ENCODE measurements at places on chromosomes 4 and X.

- DNase-seq, result no peak
Measured at GRCh38 chr4:185713272-185713671, 98.7 kb downstream of the SORBS2 start.

GRCh38 chrX:118164138-118164537 is 47.5 kb upstream of the KLHL13 start:
- no peak for DNase-seq

GRCh38 chr4:55524844-55525571 is 21.7 kb downstream of the CLOCK start:
- DNase-seq, result no peak

DNA sequence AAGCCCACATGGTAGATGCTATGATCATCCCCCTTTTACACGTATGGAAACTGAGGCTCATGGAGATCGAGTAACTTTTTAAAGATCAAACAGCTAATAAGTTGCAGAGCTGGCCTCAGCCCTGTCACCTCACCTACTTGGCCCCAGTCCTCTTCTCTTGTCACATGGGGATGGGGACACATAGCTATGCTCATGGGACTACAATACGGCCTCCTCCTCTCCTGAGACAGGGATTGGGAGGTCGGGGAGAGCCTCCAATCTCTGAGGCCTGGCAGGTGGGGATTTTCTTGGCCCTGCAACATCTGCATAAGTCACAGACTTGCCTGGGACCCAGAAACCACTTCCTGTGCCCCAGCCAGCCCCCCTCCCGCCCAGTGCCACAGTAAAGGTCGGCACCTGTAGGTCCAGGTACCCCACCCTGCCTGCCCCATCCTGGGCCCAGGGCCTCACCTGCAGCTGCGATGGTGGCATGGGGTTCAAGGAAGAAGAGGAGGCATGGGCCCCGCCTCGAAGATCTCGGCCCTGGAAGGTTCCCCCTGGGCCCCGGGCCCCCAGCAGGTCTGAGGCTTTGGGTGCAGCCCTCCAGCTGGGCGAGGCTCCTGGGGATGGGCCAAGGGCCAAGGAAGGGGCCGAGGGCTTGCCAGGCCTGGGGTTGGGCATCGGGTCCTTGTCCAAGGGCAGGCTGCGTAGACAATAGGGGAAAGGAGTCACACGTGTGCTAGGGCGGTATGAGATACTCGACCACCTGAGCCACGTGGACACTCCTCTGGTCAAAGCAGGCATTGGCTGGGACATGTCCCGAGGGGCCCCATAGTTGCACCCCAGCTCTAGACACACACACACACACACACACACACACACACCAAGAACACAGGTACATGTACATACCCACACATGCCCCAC is 6.4 kb downstream of the FOXP3 start:
- DNase-seq, result no peak

DNA sequence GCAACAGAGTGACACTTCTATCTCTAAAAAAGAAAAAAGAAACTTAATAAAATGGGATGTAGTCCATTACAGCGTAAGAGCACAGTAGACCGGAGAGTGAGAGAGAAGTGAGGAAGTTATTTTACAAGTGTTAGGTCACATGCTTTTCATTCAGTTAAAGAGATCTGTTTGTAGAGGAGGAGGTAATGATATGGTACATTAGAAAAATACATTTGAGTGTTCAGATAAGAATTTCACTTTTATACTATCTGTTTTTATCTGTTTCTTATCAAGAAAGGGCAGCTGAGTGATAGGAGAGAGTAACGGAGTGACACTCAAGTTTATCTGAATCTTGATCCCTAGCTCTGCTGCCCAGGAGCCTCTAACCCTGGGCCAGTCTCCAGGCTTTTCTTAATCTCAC is 38.9 kb downstream of the FNIP2 start:
- DNase-seq, result no peak
